Tibial nerve (tissue), 4 donors: ENCODE measurements at places on chromosomes 3 and 15.

GRCh38 chr3:184542577-184542976 lies 19.0 kb upstream of the EPHB3 start:
- DNase-seq = no peak

DNA sequence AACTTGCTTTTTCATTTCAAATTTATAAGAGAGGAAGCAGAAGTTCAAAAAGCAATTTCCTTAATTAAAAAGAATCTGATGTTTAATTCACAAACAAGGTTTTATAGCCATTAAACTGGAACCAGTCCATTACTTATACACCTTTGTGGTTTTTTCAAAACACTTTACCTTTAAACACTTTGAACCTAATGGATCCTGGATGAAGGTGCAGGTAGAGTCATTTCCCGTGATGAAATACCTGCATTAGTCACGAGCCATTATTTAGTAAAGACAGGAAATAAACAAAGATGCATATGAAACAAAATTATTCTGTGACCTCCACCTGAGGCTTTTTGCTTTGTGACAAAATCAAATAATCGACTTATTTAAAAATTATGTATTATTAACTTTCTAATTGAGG lies 341.7 kb upstream of the UBE2E2 start:
- no peak for DNase-seq

DNA sequence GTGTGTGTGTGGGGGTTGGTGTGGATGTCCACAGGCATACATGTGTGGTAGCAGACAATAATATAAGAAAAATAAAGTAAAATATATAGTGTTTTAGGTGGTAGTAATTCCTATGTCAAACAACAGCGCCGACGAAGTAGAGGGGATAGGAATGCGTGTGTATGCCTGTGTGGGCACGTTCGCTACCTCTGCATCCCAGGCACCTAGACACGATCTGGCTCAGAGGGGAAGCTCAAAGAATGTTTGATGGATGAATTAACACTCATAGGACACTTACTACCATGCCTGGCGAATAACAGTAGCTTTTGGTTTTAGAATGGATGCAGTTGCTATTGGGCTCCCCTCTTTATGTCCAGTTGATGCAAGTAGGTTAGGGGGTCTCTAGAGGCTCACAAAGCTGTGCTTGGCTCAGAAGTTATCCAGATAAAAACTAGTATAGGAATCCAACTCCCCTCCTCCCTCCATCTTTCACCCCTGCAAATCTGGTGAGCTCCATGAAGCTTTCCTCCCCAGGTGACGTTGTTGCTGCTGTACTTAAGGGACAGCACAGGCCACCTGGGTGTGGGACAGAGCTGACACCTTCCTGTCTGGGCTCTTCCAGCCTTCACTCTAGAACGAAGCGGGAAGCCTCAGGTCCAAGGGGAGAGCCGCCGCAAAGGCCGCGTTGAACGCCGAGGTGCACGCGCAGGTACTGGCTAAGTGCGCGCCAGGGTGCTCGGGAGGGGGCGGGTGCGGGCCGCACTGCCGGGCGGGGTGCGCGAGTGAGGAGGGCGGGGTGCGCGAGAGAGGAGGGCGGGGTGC lies 192.6 kb upstream of the LYSMD4 start:
- no peak for DNase-seq

DNA sequence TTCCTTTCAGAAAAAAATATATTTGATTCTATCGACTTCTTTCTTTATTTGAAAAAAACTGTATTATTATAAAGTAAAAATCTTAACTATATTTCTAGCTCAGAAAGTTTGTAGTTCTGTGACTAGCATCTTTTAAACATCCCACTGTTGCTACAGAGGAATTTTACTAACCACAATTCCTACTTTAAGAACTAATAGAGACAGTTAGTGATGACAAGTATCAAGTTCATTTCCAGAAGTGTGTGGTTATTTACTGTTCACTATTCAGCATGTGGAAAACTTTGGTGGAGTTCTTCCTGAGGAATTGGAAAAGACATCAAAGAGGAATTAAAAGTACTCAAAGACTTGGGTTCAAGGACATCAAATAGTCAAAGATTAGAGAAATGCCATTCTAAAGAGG lies 524.1 kb upstream of the CBLB start:
- no peak for DNase-seq

DNA sequence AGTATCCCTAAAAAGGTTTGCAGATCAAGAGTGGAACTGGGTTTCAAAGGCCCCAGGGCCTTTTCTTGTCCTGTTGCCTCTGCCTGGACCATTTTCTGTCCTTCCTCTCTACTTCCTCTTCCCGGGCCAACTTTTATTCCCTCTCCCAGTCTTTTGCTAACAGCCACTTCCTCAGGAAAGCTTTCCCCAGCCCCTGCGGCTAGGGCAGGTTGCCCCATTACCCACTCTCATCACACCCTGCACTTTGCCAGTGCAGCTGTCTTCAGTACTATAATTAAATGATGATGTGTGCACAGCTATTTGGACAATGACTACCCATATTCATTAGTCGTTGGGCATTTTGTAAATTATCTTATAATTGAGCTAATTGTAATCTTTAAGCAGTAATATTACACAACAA lies 150.5 kb upstream of the THBS1 start:
- no peak for DNase-seq

DNA sequence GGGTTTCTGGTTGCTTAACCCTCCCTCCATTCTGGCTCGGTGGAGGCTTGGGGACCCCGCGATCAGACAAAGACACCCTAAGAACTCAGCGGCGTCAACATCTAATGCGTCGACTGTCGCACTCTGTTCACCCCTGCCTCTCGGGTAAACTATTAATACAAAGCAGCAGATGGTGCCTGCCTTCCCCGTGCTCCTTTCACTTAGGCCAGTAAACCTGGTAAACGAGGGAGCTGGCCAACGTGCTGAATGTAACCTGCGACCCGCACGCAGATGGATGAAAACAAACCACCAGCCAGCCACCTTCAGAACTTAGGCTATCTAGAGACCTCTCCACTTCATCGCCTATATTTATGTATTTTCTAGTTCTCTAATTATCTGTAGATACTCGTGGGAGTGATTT lies 848 bp upstream of the CADPS start:
- DNase-seq = peak; percentile 18
